ENCODE measurements at places on chromosomes 2 and 18.

DNA sequence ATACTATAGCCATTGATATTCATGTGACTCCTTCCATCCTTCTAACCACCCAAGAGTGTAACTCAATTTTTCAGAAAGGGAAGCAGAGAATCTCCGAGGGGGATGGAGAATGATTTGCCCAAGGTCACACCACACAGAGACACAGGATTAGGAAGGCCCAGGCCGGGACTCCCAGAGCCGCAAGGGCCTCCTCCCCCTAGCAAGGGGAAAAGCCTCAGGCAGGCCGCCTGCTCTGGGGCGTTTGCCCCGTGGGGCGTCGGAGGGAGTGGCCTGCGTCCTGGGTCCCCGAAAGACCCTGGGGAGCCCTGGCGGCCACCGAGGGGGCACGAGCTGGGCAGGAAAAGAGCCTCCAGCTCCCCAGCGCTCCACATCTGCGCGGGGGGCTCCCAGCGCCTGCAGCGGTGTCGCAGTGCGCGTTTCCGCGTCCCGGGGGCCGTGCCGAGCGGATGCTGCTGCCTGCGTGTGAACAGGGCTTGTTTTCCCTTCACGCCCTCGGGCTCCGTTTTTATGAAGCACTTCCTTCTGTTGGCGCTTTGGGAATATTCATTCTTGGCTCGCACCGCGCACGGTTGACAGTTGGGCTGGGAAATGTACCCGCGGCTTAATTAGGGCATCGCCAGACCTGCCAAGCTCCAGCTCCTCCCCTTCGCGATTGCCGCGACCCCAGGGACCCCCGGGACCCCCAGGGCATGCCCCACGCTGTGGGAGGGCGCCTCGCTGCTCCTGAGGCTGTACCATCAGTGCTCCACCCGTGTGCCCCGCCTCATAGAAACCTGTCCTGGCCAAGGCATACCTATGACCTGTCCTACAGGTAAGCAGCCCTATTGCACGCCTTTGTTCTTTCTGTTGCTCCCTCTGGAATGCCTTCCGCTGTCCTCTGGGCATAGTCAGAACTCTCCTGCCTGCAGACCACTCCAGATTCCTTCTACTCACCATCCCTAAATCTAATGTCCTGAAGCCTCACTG is 158.9 kb upstream of the GLI2 start:
- H3K4me3 ChIP-seq: peak overlapping the region; percentile 62
- peaks cover 7% of the 10 kb centered on the region for H3K4me1 ChIP-seq
- H3K27ac ChIP-seq: peak overlapping the region; percentile 82
- DNase-seq: peak; percentile 57
- H3K36me3 ChIP-seq: no peaks in the 10 kb centered on the region
- no peaks in the 10 kb centered on the region for H3K27me3 ChIP-seq

GRCh38 chr2:10188211-10188610 is 65.7 kb downstream of the RRM2 start:
- H3K36me3 ChIP-seq: no peaks in the 10 kb centered on the region
- DNase-seq: no peak
- H3K4me1 ChIP-seq: no peaks in the 10 kb centered on the region
- H3K27me3 ChIP-seq: no peaks in the 10 kb centered on the region
- H3K27ac ChIP-seq: no peak overlapping the region

- no peak for DNase-seq
- H3K4me3 ChIP-seq: no peak overlapping the region
- H3K4me1 ChIP-seq: no peaks in the 10 kb centered on the region
- no peak overlapping the region for H3K27ac ChIP-seq
- H3K27me3 ChIP-seq: no peaks in the 10 kb centered on the region
- no peaks in the 10 kb centered on the region for H3K36me3 ChIP-seq
These were observed 220.8 kb downstream of the ALK start for GRCh38 chr2:29700560-29700959.

DNA sequence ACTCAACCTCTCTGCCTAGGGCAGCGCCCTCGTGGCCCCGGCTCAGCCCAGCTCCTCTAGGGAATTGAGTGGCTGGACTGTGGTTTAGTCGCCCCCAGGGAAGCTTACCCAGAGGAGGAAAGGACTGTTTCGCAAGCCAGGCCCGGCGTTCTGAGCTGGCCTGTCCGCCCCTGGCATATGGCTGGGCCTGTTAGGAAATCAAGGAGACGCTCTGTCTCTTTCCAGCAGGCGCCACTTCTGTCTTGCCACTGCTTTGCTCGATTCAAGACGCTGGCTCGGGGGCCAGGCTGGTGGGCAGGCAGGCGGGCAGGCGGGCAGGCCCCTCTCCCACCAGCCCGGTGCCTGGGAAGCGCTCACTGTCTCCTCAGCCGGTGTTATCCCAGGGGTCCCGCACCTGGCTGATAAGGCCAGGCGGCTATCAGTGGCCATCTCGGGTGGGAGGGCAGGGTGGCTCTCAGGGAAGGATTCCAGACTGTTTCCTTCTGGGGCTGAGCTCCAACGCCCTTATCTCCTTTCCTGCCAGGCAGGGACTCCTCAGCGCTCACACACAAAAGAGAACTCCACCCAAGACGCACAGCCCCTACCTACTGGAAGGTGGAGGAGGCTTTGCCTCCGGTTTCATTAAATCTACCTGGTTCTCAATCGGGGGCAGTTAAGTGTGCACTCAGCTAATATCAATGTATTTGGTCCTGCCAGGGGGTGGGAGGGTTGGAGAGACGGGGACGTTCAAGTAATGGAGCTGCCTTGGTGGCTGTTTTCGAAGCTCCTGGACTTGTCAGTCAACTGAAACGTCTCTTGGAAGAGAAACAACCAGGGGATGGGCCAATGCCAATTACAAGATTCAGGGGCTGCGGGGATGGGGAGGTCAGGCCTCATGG is 109.1 kb downstream of the SMAD7 start:
- H3K4me1 ChIP-seq: no peaks in the 10 kb centered on the region
- no peak overlapping the region for H3K4me3 ChIP-seq
- no peaks in the 10 kb centered on the region for H3K36me3 ChIP-seq

- peak within 1 kb of the TSS; percentile 97 for H3K4me3 ChIP-seq
- H3K27ac ChIP-seq: peak within 1 kb of the TSS; percentile 95
- no peaks in the 10 kb centered on the region for H3K4me1 ChIP-seq
- H3K36me3 ChIP-seq: no peaks in the 10 kb centered on the region
- no peaks in the 10 kb centered on the region for H3K27me3 ChIP-seq
These were observed at the start of gene SLC66A2 for GRCh38 chr18:79951545-79952455. Gene SLC66A2 (minus strand): TSS chr18:79951653. CDS start chr18:79950926, 727 bp downstream.

- DNase-seq: no peak
- H3K4me1 ChIP-seq: no peaks in the 10 kb centered on the region
- H3K27ac ChIP-seq: peak overlapping the region; percentile 29
- H3K27me3 ChIP-seq: no peaks in the 10 kb centered on the region
These were observed 20.5 kb downstream of the RND3 start for GRCh38 chr2:150466741-150467620.
